Activated naive CD4-positive, alpha-beta T cell treated with anti-CD3 and anti-CD28 coated beads for 36 hours (primary cell): ENCODE measurements at places on chromosomes 12 and 14.

GRCh38 chr12:14410841-14411569 is 45.5 kb downstream of the ATF7IP start:
- no peak for DNase-seq

DNA sequence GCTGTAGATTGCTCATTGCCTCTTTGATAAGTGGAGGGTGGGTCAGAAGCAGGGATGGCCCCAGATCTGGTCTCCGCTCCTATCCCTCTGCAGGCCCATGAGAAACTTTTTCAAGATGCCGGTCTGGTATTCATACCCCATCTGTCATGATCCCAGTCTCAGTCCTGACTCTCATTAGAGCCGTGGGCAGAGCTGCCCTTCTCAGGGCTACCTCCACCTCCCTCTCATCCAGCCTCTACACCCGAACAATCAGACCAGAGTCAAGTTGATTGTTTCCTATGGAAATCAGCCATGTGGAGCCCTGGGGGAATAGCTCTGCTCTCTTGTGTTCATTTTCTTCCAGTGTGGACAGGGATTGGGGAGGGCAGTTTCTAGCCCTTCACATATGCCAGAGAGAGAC is 45.8 kb downstream of the NEUROD4 start:
- DNase-seq, result no peak

GRCh38 chr12:110281549-110282299 is 677 bp downstream of the ATP2A2 start:
- peak; percentile 49 for DNase-seq

DNA sequence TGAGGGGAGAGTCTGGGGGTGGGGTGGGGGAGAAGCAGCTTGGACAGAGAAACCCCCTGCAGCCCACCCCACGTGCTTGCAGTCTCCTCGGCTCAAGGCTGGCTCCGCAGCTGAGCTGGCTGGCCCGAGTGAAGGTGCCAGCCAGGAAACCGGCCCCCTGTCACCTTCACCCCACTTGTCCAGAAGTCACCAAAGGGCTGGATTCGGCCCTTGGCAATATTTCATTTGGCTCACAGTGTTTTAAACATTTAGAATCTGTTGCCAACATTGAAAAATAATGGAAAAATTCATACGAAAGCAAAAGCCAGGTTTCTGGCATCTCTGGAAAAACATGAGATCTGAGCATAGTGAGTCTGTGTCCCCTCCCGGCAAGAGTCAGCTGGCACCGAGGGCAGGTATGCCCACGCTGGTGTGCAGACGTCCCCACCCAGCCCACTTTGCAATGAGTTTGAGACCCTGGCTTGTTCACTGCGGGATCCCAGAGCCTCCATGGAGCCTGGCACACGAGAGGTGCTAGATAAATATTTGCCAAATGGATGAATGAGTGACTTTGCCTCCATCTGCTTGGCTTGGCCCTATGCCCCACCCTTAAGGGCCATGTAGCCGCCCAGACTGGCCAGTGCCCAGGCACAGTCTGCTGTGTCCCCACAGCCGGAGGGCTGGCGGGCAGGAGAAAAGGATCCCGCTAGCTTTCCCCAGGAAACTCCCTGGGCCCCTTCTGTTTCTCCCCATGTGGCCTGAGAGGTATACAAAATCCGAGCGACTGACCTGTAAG is 18.2 kb downstream of the MSI1 start:
- no peak for DNase-seq

DNA sequence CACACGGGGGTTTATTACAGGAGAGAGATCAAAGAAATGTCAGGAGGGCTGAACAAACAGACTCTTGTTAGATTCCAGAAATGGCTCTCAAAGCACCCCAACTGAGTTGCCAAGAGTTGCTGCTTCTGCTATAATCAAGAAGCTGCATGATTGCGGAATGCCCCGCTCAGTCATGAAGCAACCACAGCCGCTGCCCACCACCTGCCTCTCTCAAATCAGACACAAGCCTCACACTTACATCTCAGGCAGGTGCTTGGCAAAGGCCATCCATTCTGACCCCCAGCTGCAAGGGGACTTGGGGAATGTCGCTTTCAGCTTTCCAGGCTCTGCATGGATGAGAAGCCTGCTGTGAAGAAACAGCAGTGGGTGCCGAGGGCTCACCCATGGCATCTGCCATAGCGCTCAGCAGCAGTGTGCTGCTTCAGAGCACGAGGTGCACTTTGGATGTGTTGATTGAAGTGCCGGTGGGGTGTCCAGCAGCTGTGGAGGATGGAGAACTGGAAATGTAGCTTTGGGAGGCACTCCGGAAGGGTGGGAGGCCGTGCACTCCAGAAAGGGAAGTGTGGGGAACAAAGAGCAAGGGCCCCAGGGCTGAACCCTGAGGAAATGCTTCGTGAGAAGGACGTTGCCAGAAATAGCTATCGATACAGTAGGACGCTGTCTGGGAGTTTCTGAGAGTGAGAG is 37.7 kb downstream of the LRRC74A start:
- DNase-seq, result peak; percentile 14
